ENCODE measurements at places on chromosomes 13 and 19.

DNA sequence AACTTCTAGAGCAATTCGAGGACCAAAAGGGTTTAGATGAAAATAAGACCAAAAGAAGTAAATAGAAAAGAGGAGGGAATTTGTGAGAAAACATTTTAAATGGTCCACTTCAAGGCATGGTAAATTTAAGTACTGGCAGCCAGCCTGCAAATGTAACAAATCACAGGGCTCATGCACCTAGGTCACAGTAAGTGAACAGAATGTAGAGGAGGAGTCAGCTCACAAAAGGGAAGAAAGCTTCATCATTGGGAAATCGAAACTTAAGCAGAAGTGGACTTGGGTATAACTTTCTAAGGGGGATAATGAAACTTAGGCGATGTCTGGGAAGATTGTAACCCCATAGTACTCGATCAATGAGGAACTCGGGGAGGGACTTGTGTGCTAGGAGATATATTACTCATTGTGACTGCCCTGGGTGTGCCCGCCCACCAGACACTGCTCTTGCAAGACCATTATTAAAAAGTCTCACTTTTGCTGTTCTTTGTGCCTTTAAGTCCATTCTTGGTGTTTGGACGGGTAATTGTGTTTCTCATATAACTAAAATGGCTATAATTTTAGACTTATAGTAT is 1053.6 kb upstream of the MIR17HG start:
- no peak for DNase-seq

DNA sequence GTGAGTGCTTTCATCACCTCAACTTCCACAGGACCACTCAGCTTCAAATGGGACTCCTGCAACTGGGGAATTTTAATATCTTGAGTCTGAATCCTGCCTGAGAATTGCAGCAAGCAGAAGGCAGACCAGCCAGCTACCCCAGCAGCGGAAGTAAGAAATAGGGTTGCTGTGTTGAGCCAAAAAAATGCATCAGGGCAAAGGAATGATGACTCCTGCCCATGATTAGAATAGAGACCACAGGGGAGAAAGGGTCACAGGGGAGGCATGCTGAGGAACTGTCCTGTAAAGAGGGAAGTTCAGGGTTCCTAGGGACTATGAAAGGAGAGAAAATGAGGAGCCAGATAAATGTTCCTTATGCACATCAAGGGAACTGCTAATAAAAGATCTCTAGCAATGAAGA is 370.2 kb downstream of the KCTD12 start:
- no peak for DNase-seq

DNA sequence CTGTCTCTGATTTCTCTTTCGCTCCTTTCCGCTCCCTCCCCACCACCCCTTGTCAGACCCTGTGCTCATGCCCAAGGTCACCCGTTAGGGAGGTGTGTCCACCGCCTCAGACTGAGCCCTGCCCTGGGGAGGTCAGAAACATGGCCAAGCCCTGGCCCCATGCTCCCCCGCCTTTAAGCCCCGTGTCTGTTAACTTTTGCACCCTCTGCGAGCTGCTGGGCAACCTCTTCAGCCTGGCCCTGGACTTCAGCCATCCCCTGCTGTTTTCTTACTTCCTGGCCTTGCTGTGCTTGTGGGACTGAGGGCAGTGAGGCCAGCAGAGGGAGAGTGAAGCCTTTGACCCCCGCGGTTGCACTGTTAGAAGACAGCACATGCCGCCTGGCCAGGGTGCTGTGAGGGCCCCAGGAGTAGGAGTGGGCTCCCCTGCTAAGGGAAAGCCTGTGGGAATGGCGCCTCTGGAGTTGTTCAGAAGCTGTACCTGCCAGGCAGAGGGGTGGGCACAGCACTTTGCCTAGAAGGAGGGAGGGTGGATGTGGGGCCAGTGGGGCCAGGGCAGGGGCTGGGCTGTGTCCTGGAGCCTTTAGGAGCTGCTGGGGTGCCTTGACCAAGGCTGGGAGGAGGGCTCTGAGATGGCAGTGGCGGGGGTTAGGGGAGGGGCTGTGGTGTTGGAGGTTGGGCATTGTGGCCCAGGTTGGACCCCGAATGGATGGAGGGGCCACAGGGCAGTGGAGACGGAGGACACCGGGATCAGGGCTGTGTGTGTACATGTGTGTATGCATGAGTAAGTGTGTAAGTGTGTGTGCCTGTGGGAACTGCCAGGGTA is 7.9 kb downstream of the UPF1 start:
- DNase-seq, result no peak

- DNase-seq, result no peak
Observed at GRCh38 chr13:64078025-64078424, 2662.4 kb upstream of the PCDH20 start.

DNA sequence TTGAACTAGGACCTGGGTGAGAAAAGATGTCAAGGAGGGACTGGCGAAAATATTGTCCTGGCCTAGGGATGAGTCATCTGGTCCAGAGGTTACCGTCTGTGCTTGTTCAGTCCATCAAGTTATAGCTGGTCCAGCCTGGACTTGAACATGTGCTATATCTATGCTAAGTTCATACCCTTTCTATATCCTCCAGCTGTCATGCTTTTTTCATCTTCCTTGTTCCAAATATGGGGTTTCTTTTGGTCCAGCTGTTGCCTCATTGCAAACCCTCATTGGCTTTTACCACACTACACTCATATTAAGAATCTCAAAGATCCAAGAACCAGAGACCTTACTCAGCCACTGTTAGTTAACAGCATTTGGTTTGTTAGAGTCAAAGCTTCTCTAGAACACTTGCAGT is 19.1 kb upstream of the KLF12 start:
- no peak for DNase-seq

- DNase-seq, result no peak
Observed at GRCh38 chr19:41616792-41617621, 9.9 kb downstream of the CEACAM4 start.

GRCh38 chr13:33953781-33954180 is 135.8 kb downstream of the RFC3 start:
- no peak for DNase-seq

DNA sequence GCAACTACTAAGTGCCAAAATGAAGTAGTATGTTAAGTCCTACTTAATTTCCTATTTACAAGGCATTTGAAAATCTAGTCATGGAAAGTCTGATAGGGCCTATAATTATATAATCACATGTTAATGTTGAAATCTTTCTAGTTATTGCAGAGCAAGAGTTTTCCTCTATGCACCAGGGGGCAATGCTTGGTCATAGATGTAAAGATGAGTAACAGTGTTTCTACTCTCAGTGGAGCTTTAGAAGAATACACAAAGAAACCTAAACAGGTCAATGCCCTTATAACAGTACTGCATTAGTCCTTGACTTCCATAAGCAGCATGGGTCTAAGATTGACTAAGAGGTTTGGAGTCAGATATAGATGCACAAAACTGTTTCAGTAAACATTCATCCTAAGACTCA is 218.7 kb downstream of the KCTD12 start:
- no peak for DNase-seq

- DNase-seq, result no peak
Observed at GRCh38 chr19:38277969-38278680, 13.8 kb downstream of the SPINT2 start.

DNA sequence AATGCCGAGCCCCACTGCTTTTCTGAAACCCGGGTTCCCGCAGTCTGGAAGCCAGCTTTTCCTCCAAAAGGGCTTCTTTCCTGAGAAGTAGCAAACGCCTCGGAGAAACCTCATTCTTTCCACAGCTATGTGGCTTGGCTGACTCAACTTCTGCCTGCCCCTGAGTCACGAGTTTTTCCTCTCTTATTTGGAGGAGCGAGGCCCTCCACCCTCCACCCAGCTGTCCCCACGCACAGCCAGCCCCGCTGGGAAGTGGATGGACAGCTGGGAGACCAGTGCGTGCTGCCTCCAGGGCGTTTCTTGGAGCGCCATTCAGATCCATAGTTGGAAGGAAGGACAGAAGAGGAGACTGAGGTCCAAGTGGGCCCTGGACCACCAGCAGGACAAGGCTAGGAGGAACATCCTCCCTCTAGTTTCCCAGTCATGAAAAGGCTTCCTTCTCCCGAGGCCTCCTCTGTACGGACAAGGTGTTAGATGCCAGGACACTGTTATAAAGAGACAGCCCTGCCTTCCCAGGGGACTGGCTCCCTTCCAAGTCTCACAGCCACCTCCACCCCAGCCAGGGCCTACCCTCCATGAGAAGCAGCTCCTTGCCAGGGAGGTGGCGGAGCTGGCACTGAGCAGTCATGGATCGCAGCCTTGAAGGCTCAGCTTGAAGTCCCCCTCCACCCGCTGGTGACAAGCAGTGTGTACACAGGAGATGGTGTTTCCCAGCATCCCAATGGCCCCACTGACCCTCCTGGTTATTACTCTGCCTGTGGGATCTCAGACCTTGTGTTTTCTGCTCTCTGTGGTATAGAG is 2.5 kb upstream of the PLEKHF1 start:
- no peak for DNase-seq

Measured in stimulated activated CD4-positive, alpha-beta T cell treated with anti-CD3 and anti-CD28 coated beads, Interleukin-4, amount 100 ng/mL, for 48 hours (primary cell).